ENCODE measurements at places on chromosomes 16 and 17.

GRCh38 chr16:57084996-57085395 lies 7.4 kb upstream of the CPNE2 start:
- no peak for DNase-seq

- DNase-seq: peak; percentile 80
Observed at GRCh38 chr17:42312285-42313130, 24.2 kb downstream of the STAT5A start.

DNA sequence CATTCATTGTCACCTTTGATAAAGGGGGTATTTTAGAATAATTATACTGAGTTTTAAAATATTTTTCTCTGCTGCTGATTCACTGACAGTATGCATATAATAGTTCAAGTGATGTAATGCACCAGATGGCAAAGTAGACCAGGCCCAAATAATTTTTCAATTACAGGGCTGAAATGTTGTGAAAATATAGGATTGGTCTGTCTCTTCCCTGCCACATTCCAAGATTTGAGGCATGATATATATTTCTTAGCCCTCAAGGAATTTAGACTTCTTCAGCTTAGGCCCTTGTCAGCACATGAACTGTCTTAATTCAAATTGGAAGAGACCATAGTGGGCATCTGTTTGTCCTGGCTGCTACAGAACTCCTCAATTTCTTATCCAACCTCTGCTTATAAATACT lies 39.2 kb upstream of the SLC12A3 start:
- DNase-seq: no peak

- DNase-seq: peak; percentile 91
Observed at GRCh38 chr17:2416010-2416734, 15.3 kb upstream of the MNT start.
